Epithelial cell of proximal tubule (primary cell): ENCODE measurements at places on chromosomes 1 and 21. TPM values are rescaled to one million over a fixed set of nuclear protein-coding genes. Genes with fewer than 3 reads are reported as not detected.

GRCh38 chr1:158026651-158027050, 33.2 kb downstream of the KIRREL1 start:
- no peak for DNase-seq

DNA sequence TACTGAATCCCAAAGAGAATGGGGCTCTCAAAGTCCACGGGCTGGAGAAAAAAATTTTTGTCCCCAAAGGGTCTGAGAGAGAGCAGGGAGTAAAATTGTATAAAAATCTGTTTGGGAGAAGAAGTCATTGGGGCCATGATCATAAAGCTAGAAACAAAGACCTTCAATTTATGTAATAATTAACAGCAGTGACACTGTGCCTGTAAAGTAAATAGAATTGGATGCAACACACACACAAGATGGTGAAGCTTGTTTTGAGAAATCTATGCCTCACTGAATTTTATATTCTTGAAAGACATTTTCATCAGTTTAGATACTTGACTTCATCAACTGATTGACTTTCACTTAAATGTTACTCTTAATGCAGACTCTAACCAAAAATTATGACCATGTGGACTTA, 600.5 kb upstream of the ADAMTS5 start:
- DNase-seq, result no peak

DNA sequence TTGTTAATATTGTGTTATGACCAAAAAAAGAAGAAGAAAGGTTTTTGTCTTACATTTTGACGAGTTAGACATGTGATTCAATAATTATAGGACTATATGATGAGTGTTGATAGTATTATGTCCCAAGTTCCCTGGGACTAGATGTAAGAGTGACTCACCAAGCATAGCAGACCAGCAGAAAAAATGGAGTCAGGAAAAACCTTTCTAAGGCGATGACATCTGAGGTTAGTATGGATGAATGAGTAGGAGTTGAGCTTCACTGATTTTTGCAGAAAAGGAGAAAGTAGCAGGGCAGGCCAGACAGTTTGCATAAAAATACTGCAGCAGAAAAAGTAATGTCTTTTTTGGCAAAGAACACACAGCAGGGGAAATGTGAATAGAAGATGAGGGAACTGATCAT, 1041.3 kb upstream of the ADGRL4 start:
- peak; percentile 74 for DNase-seq

- no peak for DNase-seq
These were observed 47.0 kb downstream of the MT1HL1 start for GRCh38 chr1:236957235-236957634.

DNA sequence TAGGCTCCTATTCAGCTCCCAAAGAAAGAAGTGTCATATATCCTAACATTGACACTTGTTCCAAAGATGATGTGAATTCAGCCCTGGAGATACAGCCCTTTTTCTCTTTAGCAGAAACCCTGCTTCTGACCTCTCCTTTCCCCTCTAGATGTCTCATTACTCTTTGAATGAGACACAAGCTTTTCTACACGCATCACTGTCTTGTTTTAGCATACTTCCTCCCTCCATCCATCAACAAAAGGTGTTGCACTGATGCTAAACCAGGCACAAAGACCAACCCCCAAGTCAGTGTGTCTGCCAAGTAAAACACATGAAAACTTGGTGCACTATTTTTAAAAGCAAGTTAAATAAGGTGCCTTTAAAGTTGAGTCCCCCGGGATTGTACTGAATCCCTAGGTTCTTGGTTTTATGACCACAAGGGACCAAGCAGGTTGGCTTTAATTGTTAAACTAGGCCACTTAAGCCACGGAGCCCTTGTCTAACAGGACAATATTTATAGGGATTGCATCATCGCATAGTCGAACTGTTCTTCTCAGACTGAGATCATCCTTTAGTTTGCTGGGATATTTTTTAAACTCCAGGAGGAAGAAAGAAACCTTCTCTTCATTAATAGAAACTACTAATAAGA, 101.0 kb upstream of the GUCA2B start:
- no peak for DNase-seq

Gene LCE2A
- total RNA-seq, result not detected in 2 replicates

DNA sequence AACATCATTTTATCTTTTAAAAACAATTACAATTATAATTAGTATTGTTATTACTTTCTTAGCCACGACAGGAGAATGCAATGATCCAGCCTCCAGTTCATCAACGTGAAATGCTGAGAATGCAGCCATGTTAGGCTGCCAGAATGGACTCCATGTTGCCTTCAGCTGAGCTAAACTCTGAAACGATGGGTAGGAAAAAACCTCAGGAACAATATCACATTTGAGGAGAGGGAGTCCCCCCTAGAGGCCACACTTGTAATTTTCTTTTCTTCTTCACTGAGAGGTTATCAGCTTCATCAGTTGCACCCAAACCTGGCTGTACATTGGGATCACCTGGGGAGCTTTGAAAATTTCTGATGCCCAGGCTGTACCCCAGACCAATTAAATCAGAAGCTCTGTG, 34.6 kb upstream of the DNAH14 start:
- no peak for DNase-seq

Gene BGLAP
- total RNA-seq, result 0.29 TPM in 1 of 2 replicates, not detected in the other

GRCh38 chr1:51818487-51818886, 60.0 kb downstream of the NRDC start:
- DNase-seq, result peak; percentile 29

- DNase-seq, result no peak
These were observed 44.6 kb downstream of the SUSD4 start for GRCh38 chr1:223319398-223319797.

Gene DUSP12
- 26.2 and 32.9 TPM in 2 replicates for total RNA-seq

GRCh38 chr1:119646521-119647227, 1.4 kb downstream of the ZNF697 start:
- DNase-seq, result no peak

DNA sequence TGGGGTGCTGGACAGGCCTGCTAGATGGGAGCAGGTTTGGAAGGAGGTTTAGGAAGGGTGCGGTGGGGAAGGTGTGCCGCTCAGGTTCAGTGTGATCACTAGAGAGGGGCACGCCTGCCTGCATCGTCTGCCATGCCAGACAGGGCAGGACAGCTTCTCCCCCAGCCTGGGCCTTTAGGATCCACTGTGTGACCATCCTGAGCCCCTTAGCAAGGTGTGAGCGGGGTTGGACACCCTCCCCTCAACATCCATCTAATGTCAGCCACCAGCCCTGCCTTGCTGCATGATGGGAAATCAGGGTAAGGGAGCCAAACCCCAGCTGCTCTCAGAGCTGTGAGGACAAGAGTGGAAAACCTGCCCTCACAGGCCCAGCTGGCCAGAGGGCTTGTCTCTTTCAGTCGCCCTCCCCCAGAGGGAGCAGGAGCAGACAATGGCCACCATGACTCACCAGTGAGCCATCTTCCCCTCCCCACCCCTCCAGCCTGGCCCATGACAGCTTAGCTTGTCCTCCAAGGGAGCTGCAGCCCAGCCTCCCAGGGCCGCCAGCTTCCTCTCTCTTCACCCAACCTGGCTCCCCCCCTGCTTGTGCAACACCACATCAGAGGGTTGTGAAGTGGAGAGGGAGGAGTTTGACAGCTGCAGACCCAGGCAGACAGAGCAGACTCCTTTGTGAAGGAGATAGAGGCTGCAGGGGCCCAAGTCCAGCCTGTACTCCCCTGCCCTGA, 37.0 kb downstream of the NUAK2 start:
- peak; percentile 84 for DNase-seq

Gene DHCR24
- 258 and 494 TPM in 2 replicates for total RNA-seq

- DNase-seq, result peak; percentile 89
These were observed 40.9 kb downstream of the CLIC4 start for GRCh38 chr1:24786191-24786590.

Gene C1orf94
- not detected in 2 replicates for total RNA-seq

GRCh38 chr1:39204441-39205081, at the start of gene MACF1:
TSS of gene MACF1 (plus strand) at chr1:39204695. CDS start at chr1:39205023, 328 bp downstream.
- no peak for DNase-seq
